Stimulated activated naive CD8-positive, alpha-beta T cell treated with anti-CD3 and anti-CD28 coated beads, Interleukin-15, amount 100 ng/mL, for 72 hours (primary cell): ENCODE measurements at places on chromosomes 12 and 14.

DNA sequence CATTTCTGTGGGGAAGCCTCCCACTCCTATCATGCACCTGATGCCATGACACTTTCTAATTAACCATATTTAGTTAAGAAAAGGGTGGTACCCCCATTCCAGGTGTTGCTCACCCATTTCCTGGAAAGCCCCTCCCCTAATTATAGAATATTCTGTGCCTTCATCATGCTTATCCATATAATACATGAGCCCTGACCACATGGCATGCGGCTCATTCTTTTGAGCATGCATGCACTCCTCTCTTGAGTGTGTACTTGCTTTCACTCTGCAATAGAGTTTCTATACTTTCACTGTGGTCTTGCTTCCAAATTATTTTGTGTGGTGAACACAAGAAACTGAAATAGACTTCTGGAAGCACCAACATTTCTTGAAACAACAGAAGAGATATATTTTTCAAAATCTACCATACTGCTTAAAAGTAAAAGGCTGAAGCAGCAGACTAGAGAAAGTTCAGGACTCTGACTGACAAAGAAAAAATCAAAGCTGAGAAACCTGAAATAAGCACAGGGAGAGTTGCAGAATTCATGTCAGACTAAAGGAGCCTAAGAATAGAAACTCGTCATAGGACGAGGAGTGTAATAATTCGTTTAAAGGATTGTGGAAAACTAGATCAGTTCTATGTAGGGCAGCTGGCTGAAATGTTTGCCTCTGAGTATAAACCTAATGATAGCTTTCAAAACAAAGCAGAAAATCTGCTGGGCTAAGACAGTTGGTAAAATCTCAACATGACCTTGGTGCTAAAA, 144.8 kb downstream of the KITLG start:
- no peak for DNase-seq

DNA sequence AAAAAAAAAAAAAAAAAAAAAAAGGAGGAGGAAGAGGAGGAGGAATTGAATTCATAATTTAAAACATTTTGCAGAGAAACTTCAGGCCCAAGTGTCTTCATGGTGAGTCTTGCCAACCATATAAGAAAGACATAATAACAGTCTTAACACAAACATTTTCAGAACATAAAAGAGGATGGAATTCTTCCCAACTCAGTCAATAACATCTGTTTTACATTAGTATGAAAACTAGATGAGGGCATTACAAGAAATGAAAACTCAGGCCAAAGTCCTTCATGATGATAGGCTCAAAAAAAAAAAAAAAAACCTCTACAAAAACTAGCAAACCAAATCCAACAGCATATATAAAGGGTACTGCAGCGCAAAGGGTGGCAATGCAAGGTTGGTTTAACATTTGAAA, 151.6 kb downstream of the FOXA1 start:
- no peak for DNase-seq

- DNase-seq, result no peak
These were observed 102.9 kb downstream of the WSCD2 start for GRCh38 chr12:108231909-108232434.

DNA sequence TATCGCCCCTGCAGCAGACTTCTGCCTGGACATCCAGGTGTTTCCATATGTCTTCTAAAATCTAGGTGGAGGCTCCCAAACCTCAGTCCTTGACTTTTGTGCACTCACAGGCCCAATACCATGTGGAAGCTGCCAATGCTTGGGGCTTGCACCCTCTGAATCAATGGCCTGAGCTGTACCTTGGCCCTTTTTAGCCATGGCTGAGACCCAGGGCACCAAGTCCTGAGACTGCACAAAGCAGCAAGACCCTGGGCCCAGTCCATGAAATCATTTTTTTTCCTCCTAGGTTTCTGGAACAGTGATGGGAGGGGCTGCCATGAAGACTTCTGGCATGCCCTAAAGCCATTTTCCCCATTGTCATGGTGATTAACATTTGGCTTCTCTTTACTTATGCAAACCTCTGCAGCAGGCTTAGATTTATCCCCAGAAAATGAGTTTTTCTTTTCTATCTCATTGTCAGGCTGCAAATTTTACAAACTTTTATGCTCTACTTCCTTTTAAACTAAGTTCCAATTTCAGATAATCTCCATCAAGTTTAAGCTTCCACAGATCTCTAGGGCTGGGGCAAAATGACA, 1445.8 kb upstream of the FLRT2 start:
- DNase-seq, result no peak

DNA sequence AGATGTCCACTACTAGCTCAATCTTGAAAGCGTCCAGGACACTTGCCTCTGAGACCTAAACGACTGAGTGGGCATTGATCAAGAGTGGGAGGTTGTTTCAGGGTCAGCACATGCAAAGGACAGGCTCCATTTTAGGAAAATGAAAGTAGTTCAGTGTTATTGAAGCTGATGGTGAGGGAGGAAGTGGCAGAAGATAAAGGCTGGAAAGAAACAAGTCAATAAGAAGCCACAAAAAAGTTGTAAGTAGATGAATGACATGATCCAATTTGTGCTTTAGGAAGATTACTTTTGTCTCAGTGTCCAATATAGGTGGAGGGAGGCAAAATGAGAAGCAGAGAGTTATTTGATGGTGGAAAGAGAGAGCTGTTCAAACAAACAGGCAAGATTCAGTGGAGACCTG, 22.0 kb downstream of the GPR65 start:
- DNase-seq, result no peak

- DNase-seq, result no peak
These were observed 222.3 kb downstream of the PTPRO start for GRCh38 chr12:15544589-15544988.

DNA sequence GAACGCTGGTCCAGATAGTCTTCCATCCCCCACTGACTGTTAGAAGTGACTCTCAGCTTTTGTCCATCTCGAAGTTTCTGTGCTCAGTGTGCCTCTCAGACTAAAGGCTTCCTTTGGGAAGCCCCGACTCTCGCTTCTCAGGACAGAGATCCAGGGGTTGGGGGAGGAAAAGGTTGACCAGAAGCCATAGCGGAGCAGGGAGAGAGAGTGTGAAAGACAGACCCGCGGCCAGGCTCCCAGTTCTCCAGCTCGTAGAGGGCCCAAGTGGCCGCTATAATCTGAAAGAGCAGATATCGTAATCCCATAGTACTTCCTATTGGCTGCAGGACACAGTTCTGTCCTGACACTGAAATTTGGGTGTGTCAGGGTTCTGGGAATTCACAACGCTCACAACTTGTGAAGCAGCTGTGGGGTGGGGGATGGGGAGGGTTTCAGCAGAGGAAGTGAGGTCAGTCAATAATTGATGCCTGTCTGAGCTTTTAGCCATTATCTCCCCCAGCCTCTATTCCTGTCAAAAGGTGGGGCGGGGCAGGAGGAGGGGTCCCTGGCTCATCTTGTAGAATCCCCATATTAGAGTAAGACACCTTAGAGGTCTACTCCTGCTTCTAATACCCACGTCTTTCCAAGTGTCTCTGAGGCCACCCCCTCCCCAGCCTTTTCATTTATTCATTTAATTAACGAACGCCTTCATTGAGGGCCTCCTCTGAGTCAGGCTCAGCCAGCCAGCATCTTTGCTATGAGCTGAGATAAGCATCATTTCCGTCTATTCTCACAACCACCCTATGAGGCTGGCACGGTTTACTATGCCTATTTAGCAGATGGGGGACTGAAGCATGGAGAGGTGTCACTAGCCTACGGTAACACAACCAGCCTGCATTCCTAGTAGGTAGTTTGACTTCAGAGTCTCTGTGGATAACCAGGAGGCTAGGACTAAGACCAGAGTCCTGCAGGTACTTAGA, 1.6 kb upstream of the ACVRL1 start:
- no peak for DNase-seq

- no peak for DNase-seq
These were observed 53.5 kb downstream of the NOC4L start for GRCh38 chr12:132197581-132198354.

GRCh38 chr12:7959278-7959677, 23.3 kb upstream of the SLC2A3 start:
- no peak for DNase-seq

DNA sequence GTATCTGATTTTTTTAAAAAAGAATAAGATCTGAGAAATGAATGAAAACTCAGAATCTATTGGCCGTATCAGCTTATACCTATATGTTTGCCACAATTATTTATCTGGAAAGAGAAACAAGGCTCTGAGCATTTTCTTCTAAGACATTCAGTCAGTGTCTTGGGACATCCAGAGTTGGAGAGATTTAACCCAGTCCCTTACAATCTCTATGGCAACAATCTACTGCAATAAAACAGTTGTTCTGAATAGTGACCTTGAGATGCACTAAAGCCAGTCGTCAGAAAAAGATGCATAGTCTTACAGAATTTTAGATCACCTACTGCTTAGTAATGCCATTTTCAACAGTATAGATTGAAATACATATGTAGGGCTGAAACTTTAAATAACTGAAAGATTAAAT, 52.0 kb upstream of the SOCS2 start:
- DNase-seq, result no peak

- DNase-seq, result no peak
These were observed 88.4 kb upstream of the DYNC1H1 start for GRCh38 chr14:101875727-101876554.

DNA sequence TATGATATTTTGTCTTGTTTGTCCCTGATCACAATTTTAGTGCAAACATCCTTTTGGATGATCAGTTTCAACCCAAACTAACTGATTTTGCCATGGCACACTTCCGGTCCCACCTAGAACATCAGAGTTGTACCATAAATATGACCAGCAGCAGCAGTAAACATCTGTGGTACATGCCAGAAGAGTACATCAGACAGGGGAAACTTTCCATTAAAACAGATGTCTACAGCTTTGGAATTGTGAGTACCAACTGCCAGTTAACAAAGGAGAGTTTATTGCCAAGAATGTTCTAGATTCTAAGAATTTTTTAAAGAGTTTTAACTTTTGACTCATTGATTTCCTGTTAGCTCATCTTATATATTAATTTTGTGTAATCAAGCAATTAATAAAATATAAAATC, 55.4 kb downstream of the IRAK3 start:
- DNase-seq, result no peak

DNA sequence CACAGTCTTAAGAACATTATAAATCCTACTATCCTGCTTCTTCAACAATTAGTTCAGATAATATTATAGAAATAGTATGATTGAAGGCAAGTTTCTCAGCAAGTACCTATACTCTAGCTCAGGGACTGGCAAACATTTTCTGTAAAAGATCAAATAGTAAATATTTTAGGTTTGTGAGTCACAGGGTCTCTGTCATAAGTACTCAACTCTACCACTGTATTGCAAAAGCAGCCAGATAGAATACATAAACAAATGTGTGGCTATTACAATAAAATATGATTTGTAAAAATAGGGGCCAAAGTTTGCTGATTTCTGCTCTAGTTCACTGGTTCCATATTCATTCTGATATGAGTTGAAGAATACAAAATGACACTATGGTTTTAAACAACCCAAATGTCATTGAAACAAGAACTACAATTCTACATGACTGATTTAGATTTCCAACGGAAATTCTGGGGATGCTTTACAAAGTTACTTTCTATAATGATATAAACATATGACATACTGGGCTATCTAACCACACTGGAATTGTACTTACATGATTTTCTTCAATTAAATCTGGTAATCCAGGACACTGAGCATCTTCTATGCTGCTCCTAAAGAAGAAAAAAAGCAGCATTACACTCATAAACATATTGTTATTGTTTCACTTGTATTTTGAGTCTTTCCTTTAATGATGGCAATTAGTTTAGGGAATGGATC, 23.2 kb downstream of the LGALS3 start:
- DNase-seq, result no peak

DNA sequence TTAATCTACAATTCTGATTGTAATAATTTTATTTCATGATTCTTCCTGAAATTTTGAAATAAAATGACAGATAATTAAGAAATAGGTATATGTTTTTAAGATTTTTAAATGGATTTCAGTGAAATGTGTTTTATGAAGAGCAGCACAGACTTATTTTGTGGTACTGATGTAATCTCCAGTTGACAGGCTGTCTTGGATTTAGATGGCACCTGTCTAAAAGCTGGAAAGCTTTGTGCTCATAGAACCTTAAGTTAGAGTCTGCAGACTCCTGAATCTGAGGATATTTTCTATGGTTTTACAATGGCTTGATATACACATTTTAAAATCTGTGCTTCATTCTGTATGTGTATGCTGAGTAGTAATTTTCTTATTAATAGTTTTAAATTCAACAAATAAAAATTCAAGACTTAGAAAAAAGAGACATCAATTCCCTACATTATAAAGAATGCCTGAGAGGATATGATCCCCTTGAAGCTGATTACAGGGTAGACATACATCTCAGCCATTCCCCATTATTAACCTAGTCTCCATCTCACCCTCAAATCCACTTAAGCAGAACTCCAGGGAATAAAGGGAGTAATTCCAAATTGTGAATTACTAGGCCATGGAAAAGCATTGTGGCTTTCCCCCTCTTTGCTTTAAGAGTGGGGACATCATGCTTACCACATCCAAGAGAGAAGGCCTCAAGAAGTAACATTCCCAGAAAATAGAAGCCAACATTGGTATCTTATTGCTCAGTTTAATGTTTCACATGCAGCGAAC, 33.7 kb upstream of the ACSS3 start:
- DNase-seq, result no peak

DNA sequence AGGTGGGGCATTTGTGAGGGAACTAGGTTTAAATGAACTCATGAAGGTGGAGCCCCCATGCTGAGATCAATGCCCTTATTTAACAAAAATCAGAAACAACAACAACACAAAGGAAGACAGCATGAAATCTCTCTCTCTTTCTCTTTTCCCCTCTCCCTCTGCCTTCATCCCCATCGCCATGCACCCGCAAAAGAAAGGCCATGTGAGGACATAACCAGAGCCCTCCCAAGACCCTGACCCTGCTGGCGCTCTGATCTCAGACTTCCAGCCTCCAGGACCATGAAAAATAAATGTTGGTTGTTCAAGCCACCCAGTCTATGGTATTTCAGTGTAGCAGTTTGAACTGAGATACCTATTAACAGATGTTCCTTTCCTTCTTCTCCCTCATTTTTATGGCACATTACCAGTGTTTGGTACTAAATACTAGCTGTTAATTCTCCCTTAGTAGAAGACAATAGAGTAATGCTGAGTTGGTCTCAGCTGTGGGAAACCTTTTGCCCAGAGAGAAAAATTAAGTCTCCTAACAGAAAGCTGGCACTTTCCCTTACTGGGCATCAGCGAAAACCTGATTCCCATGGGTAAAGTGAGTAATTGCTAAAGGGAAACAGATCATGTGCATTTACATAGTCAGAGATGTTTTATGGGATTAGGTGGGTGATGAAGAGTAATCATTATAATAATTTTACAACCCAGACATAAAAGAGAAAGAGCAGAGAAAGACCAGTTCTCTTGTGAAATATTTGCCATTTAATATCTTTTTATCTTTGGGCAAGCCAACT, 264.0 kb upstream of the PLEKHG7 start:
- DNase-seq, result no peak

GRCh38 chr14:64554556-64554955, 4.8 kb downstream of the PPP1R36 start:
- DNase-seq, result no peak

DNA sequence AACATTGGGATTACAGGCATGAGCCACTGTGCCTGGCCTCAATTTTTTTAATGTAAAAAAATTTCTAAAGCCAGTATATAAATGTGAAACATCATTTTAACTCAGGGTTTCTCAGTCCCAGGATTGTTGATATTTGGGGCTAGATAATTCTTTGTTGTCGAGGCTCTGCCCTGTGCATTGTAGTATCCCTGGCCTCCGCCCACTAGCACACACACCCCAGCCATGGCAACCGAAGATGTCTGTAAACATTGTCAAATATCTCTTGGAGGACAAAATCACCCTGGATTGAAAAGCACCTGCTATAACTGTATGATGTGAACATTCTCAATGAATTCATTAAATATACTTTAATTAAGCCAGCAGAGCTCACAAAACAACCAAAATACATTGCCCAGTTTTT, 8.4 kb upstream of the CIT start:
- DNase-seq, result no peak
